ENCODE measurements at places on chromosomes 12 and 14. TPM values are rescaled to one million over a fixed set of nuclear protein-coding genes. Genes with fewer than 3 reads are reported as not detected.

DPPA3 gene
- not detected for total RNA-seq

GLTP gene
- 71.7 TPM for total RNA-seq

AMN gene
- not detected for total RNA-seq

FRMD6 gene
- total RNA-seq: 41.7 TPM

FOXN4 gene
- not detected for total RNA-seq

PRPF40B gene
- total RNA-seq: 22.6 TPM

WNK1 gene
- 197 TPM for total RNA-seq

KRT82 gene
- not detected for total RNA-seq

PABPN1 gene
- total RNA-seq: 59.7 TPM

CRIP1 gene
- total RNA-seq: 31.6 TPM

HOXC12 gene
- not detected for total RNA-seq

MBD6 gene
- 23.0 TPM for total RNA-seq

GRCh38 chr12:108457006-108457733, 57.9 kb upstream of the FICD start:
- peak; percentile 15 for DNase-seq

GRCh38 chr12:30925607-30926242, 823 bp upstream of the TSPAN11 start:
- DNase-seq: no peak

DNA sequence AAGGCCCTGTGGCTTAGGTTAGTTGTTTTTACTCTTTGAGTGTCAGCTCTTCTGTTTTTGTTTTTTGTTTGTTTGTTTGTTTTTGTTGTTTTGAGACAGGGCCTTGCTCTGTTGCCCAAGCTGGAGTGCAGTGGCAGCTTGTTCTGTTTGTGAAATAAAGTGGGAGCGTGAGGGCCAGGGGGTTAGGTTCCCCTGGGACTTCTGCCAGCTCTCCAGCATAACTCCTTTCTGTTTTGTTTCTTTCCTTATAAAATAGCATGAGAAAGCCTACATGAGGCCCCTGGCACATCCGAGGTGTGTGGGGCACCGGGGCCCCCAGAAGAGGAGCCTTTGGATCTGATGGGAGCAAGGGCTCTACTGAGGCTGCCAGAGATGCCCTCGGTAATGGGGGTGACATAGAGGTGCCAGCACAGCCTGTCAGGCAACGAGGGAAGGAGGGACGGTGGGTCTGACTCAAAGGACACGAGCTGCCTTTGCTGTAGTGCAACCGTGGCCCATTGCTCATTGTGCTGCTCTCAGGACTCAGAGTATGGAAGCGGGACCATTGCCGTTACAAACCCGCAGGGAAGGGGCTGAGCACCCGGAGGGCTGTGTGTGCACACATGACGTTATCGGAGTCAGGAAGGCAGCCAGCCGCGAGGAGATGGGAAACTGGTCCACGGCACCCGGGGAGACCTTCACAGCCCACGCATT, 9.1 kb upstream of the SERPINA11 start:
- no peak for DNase-seq

GRCh38 chr12:47910981-47911380, 6.2 kb upstream of the VDR start:
- DNase-seq: no peak

DNA sequence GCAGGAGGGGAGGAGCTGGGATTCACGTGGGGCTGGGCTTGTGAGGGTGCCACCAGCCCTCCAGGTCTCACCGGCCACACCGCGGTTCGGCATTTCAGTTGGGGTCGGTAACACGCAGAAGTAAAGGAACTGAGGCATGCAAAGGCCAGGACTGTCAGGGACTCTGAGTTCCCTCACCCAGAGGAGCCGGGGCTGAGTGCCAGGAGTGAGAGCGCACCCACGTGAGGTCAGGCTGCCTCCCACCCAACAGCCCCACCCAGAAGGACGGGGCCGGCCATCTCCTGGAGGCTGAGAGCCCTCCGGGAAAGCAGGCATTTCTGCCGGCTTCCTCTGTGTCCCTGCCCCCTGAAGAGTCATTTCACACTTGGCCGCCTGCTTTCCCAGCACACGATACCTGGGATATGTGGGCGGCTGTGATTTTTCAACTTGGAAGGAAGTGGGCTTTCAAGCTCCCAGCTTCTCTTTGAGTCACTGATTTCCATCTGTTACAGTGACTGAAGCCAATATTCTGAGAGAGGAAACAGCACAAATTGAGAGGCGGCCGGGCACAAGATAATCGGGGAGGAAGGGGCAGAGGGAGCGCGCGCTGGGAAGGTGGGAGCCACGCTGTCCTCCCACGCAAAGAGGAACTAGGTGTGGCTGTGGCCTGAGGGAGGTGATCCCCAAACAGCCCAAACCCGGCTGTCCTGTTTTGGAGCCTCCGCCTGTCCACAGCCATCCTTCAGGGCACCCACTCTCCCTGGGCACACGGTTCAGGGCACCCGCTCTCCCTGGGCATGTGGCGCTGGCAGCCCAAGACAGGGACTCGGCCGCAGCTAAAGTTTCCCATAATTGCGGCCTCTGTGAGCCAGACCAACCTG, 19.0 kb downstream of the GALNT9 start:
- DNase-seq: no peak

DNA sequence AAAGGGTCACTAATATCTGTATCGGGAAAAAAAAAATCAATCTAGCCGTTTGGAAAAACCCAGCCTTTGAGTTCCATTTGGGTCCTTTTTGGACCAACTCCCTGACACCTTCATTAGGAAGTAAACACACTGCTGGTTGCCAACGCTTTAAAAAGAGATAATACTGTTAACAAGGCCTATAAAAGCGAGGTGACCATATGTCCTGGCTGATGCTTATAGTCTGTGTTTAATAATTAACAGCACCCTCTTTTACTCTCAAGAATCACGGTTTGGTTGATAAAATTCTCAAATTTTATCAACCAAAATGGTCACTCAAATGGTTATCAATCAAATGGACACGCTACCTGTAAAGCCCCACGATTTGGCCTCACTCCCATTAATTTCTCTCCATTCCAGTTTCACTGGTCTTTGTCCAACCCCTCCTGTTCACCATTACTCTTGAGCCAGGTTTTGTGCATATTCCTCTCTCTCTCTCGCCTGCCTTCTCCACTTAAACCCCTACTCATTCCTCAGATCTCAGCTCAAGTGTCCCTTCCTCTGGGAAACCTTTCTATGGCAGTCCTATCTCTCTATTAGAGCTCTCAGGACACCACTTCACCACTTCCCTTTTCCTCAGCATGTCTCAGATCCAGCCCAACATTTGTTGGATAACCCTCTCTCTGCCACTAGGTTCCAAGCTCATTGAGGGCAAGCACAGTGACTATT, 9.5 kb downstream of the BTG1 start:
- no peak for DNase-seq

DNA sequence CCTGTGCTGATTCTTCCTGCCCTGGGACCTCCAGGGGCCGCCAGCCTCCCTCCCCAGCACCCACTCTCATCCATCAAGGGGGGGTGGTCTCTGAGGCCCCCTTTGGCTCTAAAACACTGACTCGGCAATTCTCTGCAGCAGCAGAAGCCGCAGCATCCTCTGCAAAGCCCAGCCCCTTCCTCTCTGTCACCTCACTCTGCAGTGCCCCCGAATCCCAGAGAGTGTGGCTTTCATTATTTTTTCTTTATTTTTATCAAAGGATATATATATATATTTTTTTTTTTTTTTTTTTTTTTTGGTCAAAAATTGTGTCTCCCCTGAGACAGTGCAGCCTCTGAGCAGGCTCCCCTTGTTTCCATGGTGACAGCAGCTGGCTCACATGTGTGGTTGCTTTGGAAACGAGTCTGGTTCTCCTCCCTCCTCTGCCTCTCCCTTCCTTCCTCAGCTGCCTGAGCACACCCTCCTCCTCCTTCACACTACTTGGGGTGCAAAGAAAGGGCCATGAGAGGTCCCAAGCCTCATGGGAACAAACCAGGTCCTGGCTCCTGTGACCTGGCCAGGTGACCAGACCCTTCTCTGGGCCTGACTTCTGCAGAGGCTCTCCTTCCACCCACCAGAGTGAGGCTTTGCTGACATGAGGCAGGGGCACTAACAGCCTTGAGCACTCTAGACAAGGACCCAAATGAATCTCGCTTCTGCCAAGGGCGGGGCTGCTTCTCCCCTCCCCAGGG, 100.5 kb downstream of the LRRC74A start:
- DNase-seq: peak; percentile 47

- DNase-seq: no peak
Observed at GRCh38 chr14:99413172-99413571, 67.5 kb downstream of the SETD3 start.

DNA sequence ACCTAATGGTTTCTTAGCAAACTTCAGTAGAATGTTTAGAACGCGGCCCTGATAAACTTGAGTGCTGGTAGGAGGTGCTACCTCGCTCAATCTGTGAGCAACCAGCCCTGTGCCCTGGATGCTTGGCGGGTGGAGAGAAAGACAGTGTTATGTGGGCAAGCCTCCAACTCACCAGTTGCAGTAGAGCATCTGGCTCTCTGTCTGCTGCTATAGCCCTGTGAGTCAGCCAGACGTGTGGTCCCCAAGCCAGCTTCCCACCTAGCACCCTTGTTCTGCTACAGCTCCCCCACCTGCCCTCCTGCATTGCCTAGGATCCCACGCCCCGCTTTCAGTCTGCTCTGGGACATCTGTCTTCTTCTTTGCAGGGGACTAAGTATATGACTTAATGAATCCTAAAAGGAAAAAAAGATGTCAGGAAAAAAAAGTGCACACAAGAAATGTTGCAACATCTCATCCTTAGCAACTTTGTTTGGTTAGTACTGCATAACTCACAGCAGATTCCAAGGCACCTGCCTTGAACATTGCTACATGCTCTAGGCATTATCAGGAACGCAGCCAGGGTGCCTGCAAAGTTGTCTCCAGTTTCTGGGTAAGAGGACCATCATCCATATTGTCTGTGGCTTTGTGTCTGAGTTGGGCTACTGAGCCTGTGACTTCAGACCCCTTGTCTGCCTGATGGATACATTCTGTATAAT, 13.6 kb downstream of the SNRNP35 start:
- DNase-seq: no peak

GRCh38 chr14:68607867-68608573, 184.8 kb downstream of the ZFP36L1 start:
- no peak for DNase-seq

- no peak for DNase-seq
Observed at GRCh38 chr14:75090353-75090752, 20.9 kb downstream of the ZC2HC1C start.

GRCh38 chr14:58824796-58825195, 187.0 kb downstream of the DACT1 start:
- no peak for DNase-seq

GRCh38 chr12:111953455-111953854, 59.5 kb downstream of the TMEM116 start:
- no peak for DNase-seq

DNA sequence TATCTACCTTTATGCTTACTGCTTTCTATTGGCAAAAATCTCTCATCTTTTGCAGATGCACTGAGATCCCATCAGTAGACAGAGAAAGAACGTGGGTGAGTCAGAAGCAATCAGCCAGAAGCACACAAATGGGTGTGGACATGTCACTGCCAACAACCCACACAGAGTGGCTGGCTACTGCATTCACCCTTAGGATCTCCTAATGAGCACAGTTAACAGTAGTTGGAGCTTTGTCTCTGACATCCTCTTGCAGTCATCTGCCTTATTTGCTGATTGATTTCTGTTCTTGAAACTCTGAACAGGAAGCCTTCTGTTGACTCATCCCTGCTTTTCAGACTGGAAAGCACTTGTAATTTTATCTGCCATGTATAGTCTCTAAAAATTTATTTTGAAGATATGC, 117.2 kb downstream of the RGS6 start:
- no peak for DNase-seq

DNA sequence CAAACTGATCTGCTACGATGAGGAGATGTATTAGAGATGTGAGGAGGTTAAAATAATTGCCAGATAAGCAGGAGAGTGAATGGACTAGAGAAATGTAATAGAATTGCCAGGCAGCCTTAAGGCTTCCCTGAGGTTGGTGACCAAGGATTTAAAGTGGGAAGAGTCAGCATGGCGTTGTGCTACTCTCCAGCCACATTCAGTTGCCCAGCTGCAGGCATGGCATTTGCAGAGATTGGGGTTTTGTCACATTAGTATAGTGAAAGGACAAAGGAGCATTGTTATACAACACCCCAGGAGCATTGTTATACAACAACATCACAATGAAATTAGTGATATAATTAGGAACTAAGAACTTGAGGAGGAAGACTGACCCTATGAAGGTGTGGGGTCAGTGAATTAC, 31.7 kb downstream of the MARK3 start:
- no peak for DNase-seq

Data from tibial nerve (tissue), 4 donors.